ENCODE measurements at places on chromosomes 5 and 9.

DNA sequence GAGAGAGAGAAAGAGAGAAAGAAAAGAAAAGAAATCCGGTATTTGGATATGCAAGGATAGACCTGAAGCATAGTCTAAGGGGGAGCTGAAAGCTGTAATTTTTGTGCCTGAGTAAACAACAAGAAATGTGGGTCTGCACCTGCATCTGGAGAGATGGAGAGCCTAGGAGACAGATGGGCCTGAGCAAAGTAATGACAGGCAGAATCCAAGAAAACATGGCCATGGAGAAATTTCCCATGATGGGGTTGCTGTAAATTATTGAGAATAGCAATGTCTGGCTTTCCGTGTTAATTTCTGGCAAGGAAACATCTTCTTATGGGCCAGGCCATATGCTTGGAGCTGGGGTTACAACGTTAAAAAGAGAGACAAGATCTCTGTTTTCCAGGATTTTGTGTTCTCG is 40.2 kb downstream of the YIPF5 start:
- no peak for DNase-seq

GRCh38 chr9:37283730-37284325 is 138.7 kb upstream of the GRHPR start:
- DNase-seq = no peak

DNA sequence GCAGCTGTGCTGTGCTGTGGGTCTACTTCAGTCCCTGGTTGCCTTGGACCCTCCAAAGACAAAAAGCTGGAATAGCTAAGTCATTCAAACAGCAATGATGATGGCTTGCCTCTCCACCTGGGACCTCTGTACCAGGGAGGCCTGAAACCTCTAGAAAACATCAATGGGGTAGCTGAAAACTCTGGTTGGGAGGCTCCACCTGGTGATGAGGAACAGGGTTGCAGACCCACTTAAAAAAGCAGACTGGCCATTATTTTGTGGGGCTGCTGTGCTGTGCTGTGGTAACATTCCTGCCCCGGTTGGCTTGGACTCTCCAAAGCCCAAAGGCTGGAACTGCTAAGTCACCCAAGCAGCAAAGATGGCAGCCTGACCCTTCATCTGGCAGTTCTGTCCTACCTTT is 839.3 kb upstream of the ARRDC3 start:
- no peak for DNase-seq

- no peak for DNase-seq
Observed at GRCh38 chr5:122915717-122916461, 70.5 kb downstream of the SNX24 start.

DNA sequence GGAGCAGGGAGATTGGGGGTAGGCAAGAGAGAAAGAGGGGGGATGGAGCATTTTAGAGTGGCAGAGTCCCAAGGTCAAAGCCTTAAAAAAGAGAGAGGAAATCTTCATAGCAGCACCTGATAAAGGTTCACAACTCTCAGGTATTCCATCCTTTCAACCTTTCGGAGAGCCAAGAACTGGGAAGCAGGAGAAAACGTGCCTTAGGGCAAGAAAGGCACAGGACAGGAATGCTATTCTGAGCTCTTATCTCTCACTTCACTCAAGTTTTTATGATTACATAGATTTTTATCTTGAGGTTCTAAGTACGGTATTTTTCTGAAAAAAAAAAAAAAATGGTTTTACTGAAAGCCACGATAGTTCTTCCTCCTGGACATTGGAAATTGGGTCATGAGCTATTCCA is 34.5 kb upstream of the SMAD5 start:
- DNase-seq = no peak

GRCh38 chr5:98872674-98873073 is 56.1 kb downstream of the CHD1 start:
- no peak for DNase-seq

DNA sequence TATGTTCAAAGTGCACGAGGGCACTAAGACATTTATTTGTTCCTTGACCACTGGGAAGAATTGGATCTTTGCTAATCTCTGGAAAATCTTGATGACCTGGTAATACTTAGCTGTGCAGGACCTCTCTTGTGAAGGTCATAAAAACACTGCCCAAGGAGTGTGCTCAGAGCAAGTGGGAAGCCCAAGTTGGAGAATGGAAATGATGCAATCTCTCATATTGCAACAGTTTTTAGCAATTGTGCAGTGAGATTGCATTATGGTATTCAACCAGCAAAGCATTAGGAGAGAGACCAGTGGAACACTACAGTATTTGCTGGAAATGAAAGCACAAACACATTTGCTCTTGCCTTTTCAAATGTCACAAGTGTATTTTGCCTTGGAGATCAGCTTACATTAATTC is 34.5 kb downstream of the TXNDC8 start:
- DNase-seq = no peak

DNA sequence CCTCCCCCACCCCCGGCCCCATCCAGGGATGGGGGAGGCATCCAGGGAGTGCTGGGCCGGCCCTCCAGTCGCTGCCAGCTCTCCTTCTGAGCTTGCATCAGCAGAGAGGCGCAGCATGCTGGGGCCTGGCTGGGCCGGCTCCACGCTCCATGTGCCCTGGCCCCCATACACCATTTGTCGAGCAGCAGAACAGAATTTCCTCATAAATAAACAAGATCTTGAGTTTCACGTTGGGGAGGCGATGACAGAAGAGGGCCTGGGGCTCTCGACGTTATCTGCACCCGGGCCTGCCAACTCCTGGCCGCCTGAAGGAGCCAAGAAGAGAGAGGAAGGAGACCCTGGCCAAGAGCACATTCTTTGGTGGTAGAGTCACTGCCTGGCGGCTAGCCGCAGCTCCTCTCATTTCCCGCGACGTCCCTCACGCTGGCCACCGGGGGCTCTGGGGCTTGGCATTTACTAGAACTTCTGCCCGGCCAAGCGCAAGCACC is 177.0 kb downstream of the FGF18 start:
- no peak for DNase-seq

DNA sequence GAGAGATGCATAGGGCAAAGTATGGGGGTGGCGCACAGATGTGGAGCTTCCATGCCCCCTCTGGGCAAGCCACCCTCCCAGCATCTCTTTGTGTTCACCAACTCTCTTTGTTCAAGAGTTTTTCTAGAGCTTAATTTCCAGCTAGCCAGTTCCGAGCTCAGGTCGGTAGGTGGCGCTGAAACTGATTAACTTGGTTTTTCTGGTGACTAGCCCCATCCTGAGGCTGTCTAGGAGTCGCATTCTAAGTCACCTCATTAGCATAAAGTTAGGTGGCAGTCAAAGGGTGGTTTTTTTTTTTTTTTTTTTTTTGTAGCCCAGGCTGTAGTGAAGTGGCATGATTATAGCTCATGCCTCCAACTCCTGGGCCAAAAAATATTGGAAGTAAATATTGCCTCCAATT is 476.4 kb downstream of the KDM4C start:
- DNase-seq = no peak

DNA sequence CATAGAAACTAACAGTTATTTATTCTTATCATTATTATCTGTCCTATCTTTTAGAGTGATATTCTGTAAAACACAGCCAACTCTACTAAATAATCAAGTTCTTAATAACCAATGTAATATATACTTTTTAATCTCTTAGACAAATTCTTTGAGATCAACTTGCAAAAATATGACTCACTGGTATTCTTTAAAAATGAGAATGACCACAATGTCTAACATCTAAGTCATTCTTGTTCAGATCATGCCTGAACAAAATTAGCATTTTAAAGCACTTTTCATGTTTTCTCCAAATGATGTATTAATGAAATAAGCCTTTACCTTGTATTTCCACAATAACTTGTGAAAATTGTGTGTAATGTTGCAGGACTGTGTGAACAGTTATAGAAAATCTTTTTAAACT is 356.9 kb upstream of the RGMB start:
- DNase-seq = no peak

DNA sequence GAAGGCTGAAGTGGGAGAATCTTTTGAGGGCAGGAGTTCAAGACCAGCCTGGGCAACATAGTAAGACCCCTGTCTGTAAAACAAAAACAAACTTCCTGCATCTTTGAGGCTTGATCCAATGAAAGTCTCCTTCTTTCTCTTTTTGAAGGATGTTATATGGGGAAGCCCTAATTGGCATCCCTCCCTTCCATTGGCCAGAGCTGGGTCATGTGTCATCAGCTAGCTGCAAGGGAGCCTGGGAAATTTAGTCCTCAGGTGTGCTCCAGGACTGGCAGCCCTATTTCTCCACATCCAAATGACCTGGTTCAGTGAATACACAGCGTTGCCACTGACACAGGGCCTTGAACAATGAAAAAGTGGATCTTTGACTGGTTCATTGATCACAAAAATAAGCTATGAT is 9.0 kb upstream of the IER5L start:
- no peak for DNase-seq
